ENCODE measurements at places on chromosomes 7 and 10.

DNA sequence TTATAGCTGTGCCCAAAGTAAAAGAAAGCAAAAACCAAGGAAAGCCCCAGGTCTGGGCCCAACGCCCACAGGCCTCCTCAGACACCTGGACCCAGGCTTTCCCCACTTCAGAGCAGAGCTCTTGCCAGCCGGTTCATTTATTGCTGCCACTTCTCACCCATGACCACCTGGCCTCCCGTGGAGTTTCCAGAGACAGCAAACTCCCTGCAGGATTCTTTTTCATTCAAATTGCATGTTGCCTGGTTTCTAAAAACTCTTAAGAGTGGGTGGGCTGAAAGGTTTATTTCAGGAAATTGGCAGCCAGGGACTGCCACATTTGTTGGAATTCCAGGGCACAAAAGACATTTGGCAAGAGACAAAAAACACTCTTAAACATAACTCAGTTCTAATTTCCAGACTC is 4.7 kb downstream of the VOPP1 start:
- DNase-seq, result no peak

GRCh38 chr10:116418389-116418788 is 9.3 kb upstream of the PNLIPRP3 start:
- no peak for DNase-seq

- DNase-seq, result no peak
Measured at GRCh38 chr10:130109796-130110245, 809 bp downstream of the C10orf143 start.

DNA sequence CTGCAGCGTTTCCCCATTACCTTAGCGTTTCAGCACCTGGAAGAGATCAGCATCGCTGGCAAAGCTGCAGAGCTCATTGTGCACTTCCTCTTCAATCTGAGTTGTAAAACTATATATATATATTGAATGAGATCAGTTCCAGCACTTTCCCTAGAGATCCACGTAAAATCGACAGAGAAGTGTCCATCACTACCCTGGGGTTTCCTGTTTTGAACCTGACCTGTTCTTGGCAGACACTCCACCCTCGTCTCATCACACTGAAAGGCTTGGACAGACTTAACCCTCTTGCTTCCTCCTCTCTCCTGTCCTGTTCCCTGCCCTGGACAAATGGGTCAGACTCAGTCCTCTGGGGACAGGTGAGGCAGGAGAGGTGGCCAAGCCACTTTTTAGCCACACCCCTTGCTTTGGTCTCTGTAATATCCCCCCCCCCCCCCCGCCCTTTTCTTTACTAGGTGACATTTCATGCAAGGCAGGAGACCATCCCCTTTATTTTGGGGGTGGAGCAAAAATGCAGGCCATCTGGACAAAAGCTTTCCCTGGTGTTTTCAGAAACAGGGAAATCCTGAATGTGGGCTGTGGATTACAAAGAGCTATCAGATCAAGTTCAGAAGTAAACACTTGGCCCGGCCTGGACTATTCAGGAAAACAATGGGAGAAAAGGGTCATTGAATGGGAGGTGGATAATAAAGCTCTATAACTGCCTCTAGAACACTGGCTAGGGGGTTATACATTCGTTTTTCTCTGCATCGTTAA is 83.7 kb upstream of the KDM7A start:
- DNase-seq, result no peak

Data from RWPE2 (cell line).